Kidney epithelial cell (primary cell): ENCODE measurements at places on chromosomes 13 and 19. TPM values are rescaled to one million over a fixed set of nuclear protein-coding genes. Genes with fewer than 3 reads are reported as not detected.
A peak's percentile ranks its signal among the peaks of the same experiment; 100 is the strongest.

The SOX1 gene
- total RNA-seq = not detected in 2 replicates

The ZNF17 gene
- 4.5 and 6.3 TPM in 2 replicates for total RNA-seq

The FFAR1 gene
- total RNA-seq = 0.04 TPM in 1 of 2 replicates, not detected in the other

The ZNF763 gene
- 0.54 and 1.3 TPM in 2 replicates for total RNA-seq

The SSC5D gene
- 0.21 and 0.33 TPM in 2 replicates for total RNA-seq

The SMIM24 gene
- total RNA-seq = 8.1 and 14.7 TPM in 2 replicates

The HCST gene
- not detected in 2 replicates for total RNA-seq

DNA sequence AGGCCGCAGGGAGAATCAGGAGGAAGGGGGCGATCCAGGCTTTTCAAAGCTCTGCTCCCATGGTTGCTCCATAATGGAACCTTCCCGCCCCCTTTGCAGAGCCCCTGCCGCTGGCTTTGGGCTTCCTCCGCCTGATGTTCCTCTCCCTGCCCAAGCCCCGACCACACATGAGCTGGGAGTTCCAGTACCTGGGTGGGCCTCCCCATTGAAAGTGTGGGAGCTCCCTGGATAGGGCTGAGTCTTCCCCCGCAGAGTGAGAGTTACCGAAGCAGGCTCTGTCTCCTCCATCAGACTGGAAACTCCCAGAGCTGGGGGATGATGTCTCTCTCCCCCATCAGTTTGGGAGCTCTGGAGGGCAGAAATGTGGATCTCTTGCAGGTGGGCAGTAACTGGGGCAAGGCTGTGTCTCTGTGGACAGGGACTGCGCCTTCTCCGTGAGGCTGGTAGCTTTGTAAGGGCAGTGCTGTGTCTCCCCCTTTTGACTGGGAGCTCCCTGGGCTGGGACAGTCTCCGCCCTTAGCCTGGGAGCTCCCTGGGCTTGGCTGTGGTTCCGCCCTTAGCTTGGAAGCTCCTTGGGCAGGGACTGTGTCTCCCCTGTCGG lies 722 bp downstream of the DCAF15 start:
- no peak for DNase-seq

- DNase-seq = no peak
Measured at GRCh38 chr13:74114202-74114601, 20.0 kb downstream of the KLF12 start.

GRCh38 chr19:46520616-46521015 lies 24.9 kb upstream of the PNMA8B start:
- no peak for DNase-seq

DNA sequence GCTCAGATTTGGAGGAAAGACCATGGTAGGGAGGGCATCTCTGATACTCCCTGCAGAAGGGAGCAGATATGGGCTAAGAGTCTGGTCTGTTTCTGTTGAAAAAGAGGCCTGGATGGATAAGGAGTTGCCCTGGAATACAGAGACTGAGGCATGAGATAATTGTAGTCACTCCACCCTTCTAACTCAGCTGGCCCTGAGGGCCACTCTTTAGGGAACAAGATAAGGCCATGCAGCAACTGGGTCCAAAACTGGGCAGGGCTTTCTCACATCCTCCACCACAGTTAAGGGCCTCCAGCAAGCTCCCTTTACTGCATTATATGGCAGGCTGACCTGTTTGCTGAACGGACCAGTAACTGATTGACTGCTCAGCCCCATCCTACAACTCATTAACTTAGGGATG lies 1.3 kb downstream of the ZNF749 start:
- DNase-seq = no peak

DNA sequence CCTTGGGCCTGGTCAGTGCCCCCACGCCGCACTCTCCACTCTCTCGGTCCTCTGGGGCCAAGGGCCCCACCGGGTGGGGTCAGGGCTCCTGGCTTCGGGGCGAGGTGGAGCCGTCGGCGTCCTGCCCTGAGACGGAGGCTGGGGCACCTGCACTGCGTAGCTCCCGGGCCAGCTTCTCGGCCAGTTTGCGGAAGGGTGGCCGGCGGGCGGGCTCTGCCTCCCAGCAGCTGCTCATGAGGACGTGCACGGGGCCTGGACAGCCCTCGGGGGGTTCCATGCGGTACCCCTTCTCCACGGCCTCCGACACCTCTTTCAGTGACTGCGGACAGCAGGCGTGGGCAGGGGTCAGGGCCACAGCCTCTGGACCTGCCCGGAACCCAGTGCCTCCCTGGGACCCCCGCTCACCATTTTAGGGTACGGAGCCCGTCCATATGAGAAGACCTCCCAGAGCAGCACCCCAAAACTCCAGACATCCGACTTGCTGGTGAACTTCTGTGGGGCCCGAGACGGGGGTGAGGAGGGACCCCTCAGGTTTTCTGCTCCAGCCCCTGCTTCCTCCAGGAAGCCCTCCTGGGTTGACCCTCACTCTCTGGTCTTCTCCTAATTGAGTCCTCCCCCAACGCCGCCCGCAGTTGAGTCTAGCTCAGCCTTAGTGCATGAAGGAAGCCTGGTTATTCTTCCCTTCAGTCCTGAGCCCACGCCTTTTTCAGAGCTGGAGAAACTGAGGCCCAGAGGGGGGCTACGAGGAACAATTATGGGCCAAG lies 6.3 kb upstream of the RAX2 start:
- DNase-seq = no peak

GRCh38 chr13:22773465-22773864 lies 407.3 kb upstream of the SGCG start:
- DNase-seq = no peak

DNA sequence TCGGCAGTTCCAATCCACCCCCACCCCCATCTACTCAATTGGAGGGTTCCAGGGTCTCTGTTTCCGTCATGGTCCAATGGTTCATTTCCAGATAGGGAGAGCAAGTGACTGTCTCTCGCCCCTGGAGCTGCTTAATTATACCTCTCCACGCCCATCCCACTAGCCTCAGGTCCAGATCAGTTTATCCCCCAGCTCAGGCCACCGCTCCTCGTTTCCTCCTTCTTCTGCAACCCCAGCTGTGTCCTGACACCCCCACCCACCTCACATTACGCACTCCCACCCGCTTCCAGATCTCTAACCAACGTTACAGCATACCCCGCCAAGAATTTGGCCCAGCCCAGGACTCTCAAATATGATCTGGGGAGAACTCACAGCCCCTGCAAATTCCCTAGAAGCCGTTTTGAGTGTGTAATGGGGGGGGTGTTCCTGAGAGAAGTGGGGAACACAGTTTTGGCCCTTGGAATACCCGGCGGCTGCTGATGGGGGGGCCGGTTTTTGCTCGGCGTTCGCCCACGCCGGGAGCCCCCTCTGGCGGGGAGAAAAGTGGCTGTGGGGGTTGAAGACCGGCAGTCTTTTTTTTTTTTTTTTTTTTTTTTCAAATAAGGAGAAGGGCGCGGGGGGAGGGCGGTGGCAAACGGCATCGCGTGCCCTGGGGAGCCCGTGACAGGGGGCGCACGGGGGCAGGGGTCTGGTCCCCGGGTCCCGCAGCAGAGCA lies 1.7 kb upstream of the PDE4A start:
- DNase-seq = no peak

GRCh38 chr19:48681127-48681470 lies 8.3 kb upstream of the NTN5 start:
- peak; percentile 96 for DNase-seq
